ENCODE measurements at places on chromosomes 4 and X. TPM values are rescaled to one million over a fixed set of nuclear protein-coding genes. Genes with fewer than 3 reads are reported as not detected.

- no peak for DNase-seq
- H3K27ac ChIP-seq = no peak overlapping the region
- H3K27me3 ChIP-seq = no peaks in the 10 kb centered on the region
- H3K36me3 ChIP-seq = no peaks in the 10 kb centered on the region
- H3K4me3 ChIP-seq = no peak overlapping the region
These were observed 57.8 kb downstream of the EDNRA start for GRCh38 chr4:147538711-147539110.

GRCh38 chr4:68249434-68249833, 3.9 kb upstream of the TMPRSS11B start:
- H3K4me1 ChIP-seq = no peaks in the 10 kb centered on the region
- H3K27ac ChIP-seq = no peak overlapping the region
- no peak for DNase-seq
- no peaks in the 10 kb centered on the region for H3K36me3 ChIP-seq

GRCh38 chrX:34365471-34365870, 233.4 kb upstream of the FAM47A start:
- H3K4me1 ChIP-seq = no peaks in the 10 kb centered on the region
- no peaks in the 10 kb centered on the region for H3K36me3 ChIP-seq
- DNase-seq = no peak
- H3K27me3 ChIP-seq = no peaks in the 10 kb centered on the region
- H3K4me3 ChIP-seq = no peak overlapping the region

DNA sequence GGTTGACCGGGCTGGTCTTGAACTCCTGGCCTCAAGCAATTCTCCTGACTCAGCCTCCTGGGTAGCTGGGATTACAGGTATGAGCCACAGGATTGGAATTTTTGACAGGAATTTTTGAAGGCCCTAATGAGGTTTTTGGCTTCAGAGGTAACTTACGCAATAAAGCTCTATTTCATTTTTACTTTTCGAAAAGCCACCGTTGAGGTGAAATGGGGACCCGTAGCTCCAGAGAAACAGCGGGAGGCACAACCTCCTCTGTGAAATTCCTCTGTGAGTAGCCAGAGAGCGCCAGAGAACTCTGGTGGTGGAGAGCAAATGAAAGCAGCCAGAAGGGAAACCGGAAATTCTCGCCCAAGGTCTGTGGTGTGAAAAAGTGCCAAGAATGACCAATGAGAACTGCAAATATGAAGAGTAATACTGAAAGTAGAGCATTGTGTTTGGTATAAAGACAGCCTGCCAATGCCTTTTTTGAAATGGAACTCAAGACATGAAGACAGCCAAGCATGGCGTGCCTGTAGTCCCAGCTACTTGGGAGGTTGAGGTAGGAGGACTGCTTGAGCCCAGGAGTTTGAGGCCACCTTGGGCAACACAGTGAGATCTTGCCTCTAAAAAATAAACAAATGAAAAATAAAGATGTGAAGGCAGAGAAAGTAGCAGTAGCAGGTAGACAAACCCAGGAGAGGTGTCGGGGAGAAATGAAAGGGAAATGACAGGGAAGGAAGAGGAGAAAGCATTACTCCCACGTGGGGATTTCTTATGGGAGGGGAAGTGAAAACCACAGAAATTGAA, 33.0 kb upstream of the TMEM131L start:
- no peaks in the 10 kb centered on the region for H3K27me3 ChIP-seq
- peak overlapping the region; percentile 37 for H3K27ac ChIP-seq
- H3K4me3 ChIP-seq = peak overlapping the region; percentile 28

DNA sequence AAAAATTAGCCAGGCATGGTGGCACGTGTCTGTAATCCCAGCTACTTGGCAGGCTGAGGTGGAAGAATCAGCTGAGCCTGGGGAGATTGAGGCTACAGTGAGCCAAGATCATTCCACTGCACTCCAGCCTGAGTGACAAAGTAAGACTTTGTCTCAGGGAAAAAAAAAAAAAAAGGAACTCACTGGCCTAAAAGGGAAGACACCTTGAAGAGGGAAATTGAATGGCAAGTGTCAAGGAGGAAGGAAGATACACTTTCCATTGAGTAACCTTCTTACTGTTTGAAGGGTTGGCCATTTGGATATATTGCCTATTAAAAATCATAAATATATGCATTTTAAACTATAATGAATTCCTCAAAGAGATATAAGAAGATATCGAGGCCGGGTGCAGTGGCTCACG, 147.5 kb upstream of the FAM241A start:
- H3K36me3 ChIP-seq = no peaks in the 10 kb centered on the region
- peaks cover 4% of the 10 kb centered on the region for H3K4me1 ChIP-seq
- DNase-seq = no peak
- no peaks in the 10 kb centered on the region for H3K27me3 ChIP-seq
- H3K27ac ChIP-seq = no peak overlapping the region

Gene CD38
- total RNA-seq = 0.15 TPM

- H3K4me1 ChIP-seq = peaks cover 10% of the 10 kb centered on the region
- H3K4me3 ChIP-seq = no peak overlapping the region
- no peak for DNase-seq
- no peaks in the 10 kb centered on the region for H3K36me3 ChIP-seq
- no peaks in the 10 kb centered on the region for H3K27me3 ChIP-seq
These were observed 9.4 kb downstream of the GPRIN3 start for GRCh38 chr4:89298155-89298554.

- no peak overlapping the region for H3K27ac ChIP-seq
- H3K4me1 ChIP-seq = no peaks in the 10 kb centered on the region
- no peak overlapping the region for H3K4me3 ChIP-seq
- no peaks in the 10 kb centered on the region for H3K36me3 ChIP-seq
- no peak for DNase-seq
These were observed 13.2 kb upstream of the PGRMC1 start for GRCh38 chrX:119222932-119223331.

Gene PHOX2B
- total RNA-seq = not detected

Data from suprapubic skin (tissue), 4 donors.